ENCODE measurements at places on chromosomes 3 and 15. TPM values are rescaled to one million over a fixed set of nuclear protein-coding genes. Genes with fewer than 3 reads are reported as not detected.

- ATAC-seq = no peak
Observed at GRCh38 chr3:42276141-42277132, 10.5 kb upstream of the CCK start.

CASR gene
- total RNA-seq = not detected

GRCh38 chr15:52524223-52525136, 4.2 kb downstream of the MYO5A start:
- no peak for ATAC-seq

TMEM212 gene
- total RNA-seq = not detected

DOCK3 gene
- total RNA-seq = 9.5 TPM

DNA sequence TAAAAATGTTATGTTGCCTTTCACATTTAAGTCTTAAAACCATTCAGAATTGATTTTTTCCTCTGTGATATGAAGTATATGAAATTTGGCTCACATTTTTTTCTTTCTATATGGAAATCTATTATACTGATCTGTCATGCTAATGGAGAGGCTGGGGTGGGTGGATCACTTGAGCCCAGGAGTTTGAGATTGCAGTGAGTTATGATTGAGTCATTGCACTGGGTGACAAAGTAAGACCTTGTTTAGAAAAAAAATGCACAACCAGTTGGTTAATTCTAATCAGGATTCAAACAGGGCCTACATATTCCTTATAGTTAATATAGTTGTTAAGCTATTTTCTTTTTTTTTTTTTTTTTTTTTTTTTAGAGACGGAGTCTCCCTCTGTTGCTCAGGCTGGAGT, 230.5 kb downstream of the MFSD1 start:
- no peak for ATAC-seq
